ENCODE measurements at places on chromosomes 7 and 10.

DNA sequence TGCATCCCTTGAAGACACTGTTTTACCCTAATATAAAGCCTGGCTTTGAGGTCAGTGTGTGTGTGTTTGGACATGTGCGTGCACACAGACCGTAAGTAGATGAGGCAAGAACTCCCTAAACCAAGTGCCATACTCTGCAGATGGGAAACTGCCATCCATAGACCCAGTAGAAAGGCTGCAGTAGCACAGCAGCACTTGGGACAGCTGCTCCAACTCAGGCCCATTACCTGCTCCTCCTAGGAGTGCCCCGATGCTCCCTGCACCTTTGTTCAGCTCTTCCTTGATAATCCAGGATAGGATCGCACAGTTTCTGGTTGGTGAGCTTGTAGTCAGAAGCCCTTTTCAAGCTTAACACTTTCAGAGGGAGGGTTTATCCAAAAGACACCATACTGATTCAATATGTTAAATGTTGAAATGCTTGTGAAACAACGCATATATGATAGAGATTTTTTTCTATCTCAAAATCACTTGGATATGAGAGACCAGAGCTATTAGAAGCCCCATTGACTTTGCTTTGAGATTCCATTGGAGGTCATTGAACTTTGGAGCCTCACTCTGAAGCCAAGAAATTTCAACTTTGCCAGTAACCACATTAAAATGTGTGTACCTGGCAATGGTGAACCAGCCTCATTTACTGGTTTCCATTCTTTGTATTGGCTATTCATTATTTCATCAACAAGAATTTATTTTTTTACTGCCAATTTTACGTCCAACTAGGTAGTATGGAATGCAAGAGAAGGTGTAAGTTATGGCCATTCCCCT, 757.0 kb upstream of the GALNT17 start:
- no peak for DNase-seq

DNA sequence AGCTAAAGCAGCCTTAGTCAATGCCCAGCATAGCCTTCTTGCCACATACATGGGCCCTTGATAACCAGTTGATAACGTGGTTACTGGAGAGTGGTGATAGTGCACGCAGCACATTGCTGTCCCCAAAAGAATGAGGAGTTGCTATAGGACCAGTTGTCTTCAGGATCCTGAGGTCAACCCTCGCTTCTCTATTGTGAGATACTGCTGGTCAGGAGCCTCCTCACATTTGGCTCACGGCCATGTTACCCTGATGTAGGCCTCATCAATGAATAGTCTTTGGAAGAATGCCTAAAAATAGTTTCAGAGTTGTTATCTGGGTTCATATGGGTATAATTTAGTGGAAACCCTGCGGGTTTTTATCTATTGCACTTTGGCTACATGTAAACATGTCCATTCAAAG, 230.7 kb downstream of the VTI1A start:
- DNase-seq = no peak

DNA sequence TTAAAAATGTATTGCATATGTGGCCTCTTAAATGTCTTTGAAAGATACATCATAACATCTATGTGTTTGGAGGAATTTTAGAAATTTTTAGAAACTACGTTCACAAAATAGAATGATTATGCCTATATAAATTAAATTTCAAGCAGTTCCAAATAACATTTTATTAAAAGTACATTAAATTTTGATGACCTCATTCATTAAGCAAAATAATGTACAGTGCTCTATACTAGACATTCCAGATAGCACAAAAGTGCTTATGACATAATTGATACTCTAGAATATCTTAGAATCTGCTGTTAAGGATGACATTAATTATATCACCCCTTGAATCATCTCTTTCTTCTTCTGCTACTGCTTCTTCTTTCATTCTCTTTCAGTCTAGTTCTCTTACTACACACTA, 528.9 kb downstream of the GFRA1 start:
- DNase-seq = no peak

DNA sequence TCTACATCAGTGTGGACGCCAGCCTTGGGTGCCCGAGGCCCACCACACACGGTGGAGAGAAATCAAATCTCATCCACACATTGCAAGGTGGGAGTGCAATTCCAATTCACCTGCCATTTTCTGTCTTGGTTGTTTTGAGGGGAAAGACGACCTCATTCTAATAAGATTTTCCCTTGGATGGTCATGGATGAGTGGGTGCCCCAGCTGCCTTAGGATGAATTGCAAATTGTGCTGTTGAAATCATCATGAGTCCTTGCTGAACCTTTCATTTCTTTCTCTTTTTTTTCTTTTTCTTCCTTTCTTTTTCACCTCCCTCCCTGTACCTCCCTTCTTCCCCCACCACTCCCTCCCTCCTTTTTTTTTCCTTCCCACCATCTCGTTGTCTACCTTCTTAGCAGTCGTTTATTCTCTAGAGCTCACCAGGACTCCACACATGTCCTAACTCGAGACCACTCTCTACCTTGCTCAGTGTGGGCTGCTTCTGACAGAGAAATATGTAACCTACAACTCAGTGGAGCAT, 266.9 kb upstream of the NFE2L3 start:
- DNase-seq = no peak

GRCh38 chr7:69782917-69783684, 184.8 kb downstream of the AUTS2 start:
- no peak for DNase-seq

DNA sequence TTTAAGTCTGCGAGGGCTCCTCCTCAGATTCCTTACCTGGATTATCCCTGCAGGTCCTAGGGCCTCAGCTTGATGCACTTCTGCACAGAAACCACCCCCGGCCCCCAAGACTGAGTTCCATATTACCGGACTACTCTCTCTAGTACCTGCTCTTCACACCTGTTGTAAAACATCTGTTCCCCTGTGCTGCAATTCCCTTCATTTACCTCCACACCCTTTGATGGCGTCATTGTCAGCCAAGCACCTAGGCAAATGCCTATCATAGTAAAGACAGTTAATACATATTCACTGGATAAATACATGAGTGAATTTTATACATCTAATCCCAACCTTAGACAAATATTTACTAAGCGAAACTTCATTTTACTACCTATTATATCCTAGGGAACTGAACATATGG, 275.5 kb downstream of the PLXDC2 start:
- DNase-seq = no peak

GRCh38 chr10:47230482-47230881, 69.5 kb upstream of the GDF10 start:
- no peak for DNase-seq

- no peak for DNase-seq
These were observed 244.4 kb downstream of the FANK1 start for GRCh38 chr10:126140746-126141273.

DNA sequence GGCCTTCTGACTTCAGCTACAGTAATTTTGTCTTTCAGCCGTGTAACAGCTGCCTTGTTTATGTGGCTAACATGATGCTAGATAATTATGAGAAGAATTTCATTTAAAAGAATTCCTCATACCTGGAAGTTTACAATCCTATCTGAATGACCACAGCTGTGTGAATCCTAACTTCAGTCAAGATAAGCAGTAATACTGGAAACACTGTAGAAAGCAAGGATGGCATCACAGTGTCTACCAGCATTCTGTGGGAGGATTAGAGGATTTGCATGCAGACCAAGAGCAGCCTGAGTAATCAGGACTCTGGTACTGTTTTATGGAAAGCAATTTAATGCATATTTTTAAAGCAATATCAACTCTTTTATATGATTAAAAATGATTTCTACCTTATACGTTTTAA, 282.4 kb downstream of the EXOC4 start:
- no peak for DNase-seq

- DNase-seq = peak; percentile 28
These were observed 197.1 kb upstream of the STK17A start for GRCh38 chr7:43385856-43386255.

All from COLO829 (cell line).